ENCODE measurements at places on chromosomes 11 and 22. TPM values are rescaled to one million over a fixed set of nuclear protein-coding genes. Genes with fewer than 3 reads are reported as not detected.

DNA sequence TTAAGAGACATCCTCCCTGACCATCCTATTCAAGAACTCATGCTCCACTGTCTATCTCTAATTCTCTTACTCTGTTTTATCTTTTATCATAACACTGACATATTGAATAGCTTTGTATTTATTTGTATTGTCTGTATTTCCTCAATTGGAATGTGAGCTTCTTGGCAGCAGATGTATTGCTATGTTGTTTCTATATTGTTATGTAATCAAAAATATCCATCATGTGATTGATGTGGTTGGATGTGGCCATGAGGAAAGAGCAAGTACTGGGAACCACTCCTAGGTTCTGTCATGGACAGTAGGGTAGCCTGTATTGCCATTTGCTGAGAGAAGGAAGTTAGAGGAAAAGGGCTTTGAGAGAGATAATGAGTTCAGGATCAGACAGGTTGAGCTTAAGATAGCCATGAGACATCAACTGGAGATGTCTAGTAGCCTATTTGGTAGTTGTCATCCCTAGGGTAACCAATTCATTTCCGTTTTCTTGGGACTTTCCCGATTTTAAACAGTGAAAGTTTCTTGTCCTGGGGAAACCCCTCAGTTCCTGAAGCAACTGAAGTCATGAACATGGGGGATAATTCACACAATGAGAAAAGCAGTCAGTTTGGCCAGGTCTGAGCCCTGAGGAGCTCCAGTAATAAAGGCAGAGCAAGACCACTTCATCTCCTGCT is 404.5 kb downstream of the INSC start:
- DNase-seq, result no peak

- DNase-seq, result peak; percentile 64
Measured at GRCh38 chr11:123560006-123560405, 94.4 kb downstream of the SCN3B start.

DNA sequence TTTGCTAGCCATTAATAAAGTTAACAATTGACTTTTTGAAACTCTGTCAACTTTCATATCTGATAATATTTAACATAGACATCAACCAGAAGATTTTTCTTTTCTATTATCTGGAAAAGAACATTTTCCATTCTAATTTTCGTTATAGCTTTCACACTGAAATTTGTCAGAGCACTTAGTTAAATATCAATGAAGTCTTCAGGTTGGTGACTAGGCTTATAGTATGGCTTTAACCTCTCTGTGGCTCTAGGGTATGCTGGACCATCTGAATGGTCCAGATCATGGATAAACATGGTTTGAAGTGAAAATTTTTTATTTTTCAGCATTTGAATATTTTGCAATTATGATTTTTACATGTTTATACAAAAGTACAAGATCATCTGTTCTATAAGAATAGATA is 548.1 kb downstream of the CNTN5 start:
- DNase-seq, result no peak

GRCh38 chr11:34161812-34162492 is 56.5 kb downstream of the NAT10 start:
- DNase-seq, result no peak

DNA sequence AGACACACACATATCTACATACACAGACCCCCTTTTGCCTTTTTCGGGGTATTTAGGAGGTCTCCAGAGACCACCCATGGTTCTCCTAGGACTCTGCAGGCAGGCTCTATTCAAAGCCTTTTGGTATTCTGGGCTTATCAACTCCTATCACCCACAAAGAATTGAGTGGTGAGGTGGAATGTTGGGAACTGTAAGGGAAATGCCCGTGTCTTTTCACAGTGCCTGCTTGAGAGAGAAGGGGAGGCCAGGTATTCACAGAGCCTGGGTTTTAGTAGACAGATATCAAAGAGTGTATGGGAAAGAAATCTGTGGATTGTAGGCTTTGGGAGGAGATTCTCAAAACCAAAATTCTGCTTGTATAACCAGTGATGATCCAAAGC is 44.0 kb upstream of the CSNK2A3 start:
- no peak for DNase-seq

DNA sequence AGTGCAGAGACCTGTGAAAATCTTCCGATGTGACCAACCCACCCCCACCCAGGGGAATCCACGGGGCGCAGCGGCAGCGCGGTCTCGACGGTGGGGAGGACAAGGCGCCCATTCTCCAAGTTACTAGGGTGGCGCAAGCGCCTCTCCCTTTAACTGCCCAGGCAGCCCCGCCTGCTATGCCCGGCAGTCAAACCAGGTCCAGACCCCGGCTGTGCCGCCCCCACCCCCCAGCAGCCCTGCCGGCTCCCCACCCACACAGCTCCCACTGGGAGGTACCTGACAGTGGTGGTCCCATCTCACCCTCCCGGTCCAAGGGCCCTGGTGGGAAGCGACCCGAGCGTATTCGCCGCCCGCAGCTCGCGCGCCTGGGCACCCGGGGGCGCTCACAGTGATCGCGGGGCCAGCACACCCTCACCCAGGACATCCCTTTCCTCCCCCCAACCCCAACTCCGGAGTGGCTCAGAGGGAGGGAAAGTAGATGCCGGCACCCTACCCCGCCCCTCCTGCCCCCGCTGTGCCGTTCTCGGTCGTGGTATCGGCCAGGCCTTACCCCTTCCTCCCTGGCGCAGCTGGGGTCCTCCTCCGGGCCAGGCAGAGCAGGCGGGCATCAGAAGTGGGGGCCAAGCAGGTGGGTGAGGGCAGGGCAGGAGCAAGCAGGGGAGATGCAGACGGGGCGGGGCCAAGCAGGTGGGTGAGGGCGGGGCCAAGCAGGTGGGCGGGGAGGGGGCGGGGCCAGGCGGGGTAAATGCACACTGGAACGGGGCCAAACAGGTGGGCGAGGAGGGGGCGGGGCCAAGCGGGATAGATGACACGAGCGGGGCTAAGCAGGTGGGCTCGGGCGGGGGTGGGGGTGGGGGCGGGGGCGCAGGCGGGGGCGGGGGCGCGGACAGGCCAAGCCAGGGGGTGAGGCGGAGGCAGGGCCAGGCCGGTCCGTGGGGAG is at the start of gene TRPM5:
TRPM5 (minus strand) TSS at position 634 of the 940 bp plus-strand sequence. CDS start 21,478 bp downstream, outside the sequence.
- peak; percentile 87 for DNase-seq

- no peak for DNase-seq
Measured at GRCh38 chr22:43239956-43240355, 53.0 kb upstream of the TTLL12 start.

- no peak for DNase-seq
Measured at GRCh38 chr22:43476341-43476740, 64.5 kb downstream of the MPPED1 start.

- no peak for DNase-seq
Measured at GRCh38 chr11:8352876-8353505, 89.3 kb upstream of the LMO1 start.

GRCh38 chr11:14119357-14119756 is 156.8 kb downstream of the SPON1 start:
- DNase-seq, result peak; percentile 67

Gene HEPHL1
- total RNA-seq, result not detected

DNA sequence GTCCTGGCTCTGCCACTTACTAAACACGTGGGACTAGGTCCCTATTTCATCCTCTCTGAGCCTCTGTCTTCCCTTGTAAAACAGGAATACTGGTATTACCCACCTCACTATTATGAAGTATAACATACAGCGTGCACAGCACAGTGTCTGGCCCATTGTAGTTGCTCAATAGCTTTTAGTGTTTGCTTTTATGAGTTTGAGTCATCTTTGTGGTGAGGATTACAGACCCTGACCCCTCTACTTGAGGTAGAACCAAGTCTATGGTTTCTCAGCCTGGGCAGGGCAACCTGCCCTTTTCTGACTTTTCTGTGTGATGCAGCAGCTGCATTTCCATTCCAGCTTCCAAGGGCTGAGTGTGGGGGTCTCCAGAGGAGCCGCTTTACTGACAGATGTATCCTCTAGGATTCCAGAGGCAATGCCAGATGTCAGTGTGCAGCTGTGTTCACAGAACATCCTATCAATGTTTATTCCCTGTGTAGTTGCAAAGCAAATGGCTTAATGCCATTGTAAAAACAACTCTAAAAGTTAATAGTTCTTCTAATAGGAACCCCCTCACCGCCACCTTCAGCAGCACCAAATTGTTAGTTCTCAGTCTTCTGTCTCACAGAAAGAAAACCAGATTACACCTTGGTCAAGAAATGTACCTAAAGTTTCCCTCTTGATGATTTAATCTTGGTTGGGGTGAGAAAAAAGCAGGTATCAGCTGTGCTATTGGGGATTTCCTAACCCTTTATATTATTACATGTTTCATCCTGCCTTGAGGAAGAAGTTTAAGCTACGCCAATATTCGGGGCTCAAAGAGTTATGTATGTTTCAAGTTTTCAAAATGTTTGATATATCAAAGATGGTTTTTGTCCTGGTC is 16.8 kb downstream of the PRR5L start:
- no peak for DNase-seq

Gene ZP1
- not detected for total RNA-seq

Gene C2CD2L
- 20.1 TPM for total RNA-seq

Gene OR51T1
- not detected for total RNA-seq

Gene FOLH1
- total RNA-seq, result not detected

Gene SLC25A17
- 23.0 TPM for total RNA-seq

Gene SYT7
- total RNA-seq, result not detected

Gene PIM3
- total RNA-seq, result 210 TPM

DNA sequence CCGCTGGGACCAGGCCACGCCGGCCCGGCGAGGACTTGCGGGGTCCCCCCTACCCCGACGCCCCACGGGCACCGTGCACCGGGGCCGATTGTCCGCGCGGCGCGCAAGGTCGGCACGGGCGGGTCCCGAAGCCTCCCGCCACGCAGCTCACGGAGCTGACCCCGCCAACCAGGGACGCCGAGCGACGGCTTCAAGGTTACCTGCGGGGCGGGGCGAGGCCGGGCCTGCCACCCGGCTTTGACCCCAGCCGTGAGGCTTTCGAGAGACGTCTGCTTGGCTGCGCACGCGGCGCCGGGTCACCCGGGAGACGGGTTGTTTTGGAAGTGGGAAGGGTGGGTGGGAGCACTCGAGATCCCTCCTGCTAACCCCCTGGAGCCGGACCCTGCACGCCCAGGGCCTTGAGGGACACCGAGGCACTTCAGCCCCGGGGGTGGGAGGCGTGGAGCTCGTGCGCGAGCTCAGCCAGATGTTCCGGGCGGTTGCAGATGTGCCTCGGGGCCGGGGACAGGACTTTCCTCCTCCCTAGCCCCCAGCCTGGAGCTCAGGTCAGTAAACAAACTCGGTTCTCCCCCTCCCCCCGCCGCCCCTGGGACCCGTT is 3.2 kb upstream of the WNT11 start:
- peak; percentile 13 for DNase-seq

- no peak for DNase-seq
Measured at GRCh38 chr11:102184269-102184987, 74.2 kb downstream of the YAP1 start.

Measured in activated naive CD4-positive, alpha-beta T cell treated with anti-CD3 and anti-CD28 coated beads for 36 hours (primary cell).